ENCODE measurements at places on chromosomes 6 and 20. TPM values are rescaled to one million over a fixed set of nuclear protein-coding genes. Genes with fewer than 3 reads are reported as not detected.

The APOBEC2 gene
- 3.1 TPM for polyA plus RNA-seq

The EBF4 gene
- polyA plus RNA-seq: 0.67 TPM

DNA sequence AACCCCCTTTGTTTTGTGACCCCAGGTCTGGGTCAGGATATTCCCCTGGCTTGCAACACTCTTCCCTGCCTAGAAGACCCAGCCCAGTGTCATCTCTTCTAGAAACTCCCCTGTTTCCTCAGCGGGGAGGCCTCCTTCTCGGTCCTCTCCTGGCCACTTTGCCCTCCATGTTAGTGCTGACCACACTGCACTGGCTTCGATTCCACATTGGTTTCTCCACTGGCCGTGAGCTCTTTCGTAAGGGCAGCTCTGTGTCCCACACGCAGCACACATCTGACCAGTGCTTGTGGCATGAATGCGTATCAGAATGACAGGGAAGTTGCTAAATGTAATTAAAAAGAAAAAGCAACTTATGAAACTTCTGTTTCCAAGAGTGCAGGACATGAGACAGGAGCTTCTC lies 49.4 kb upstream of the FNDC1 start:
- no peak overlapping the region for H3K27ac ChIP-seq
- no peak overlapping the region for H3K4me3 ChIP-seq
- no peak for DNase-seq
- no peaks in the 10 kb centered on the region for H3K4me1 ChIP-seq
- H3K27me3 ChIP-seq: peaks cover 2% of the 10 kb centered on the region

DNA sequence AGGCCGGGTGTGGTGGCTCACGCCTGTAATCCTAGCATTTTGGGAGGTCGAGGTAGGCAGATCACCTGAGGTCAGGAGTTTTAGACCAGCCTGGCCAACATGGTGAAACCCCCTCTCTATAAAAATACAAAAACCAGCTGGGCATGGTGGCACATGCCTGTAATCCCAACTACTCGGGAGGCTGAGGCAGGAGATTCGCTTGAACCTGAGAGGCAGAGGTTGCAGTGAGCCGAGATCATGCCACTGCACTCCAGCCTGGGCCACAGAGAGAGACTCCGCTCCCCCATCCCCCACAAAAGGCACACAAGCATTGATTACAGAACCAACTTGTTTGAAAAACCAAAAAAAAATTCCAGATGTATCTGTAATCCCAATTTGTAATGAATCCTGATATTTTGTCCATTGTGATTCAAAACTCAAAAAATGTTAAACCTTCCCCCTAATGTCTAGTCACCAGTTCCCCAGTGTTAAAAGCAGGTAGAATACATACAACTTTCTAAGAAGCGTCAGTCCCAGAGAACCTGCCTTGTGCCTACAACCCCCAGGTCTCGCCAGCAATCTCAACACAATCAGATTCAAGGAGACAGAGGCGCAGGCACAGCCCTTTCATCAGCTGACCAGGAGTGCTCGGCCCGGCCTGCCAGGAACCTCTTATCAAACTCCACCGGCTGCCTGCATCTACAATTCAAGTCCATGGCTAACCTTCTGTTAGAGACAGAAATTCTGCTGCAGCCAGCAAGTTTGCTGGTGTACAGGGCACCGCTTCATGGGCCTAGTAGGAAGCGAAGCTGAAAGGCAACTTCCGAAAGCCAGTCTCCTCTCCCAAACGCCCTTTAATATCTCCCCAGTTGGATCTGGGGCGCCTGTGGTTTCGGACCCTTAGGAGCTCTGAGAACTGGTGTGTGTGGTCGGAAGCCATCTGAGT lies 2.1 kb downstream of the EZR start:
- H3K4me1 ChIP-seq: peaks cover 9% of the 10 kb centered on the region
- no peaks in the 10 kb centered on the region for H3K27me3 ChIP-seq
- H3K4me3 ChIP-seq: peak overlapping the region; percentile 95
- DNase-seq: peak; percentile 79
- peak overlapping the region; percentile 98 for H3K27ac ChIP-seq
- peaks cover 38% of the 10 kb centered on the region for H3K36me3 ChIP-seq

GRCh38 chr20:48624315-48625020 lies 203.3 kb downstream of the PREX1 start:
- H3K4me1 ChIP-seq: no peaks in the 10 kb centered on the region
- H3K27ac ChIP-seq: no peak overlapping the region
- H3K36me3 ChIP-seq: peaks cover 2% of the 10 kb centered on the region
- no peaks in the 10 kb centered on the region for H3K27me3 ChIP-seq
- no peak for DNase-seq

DNA sequence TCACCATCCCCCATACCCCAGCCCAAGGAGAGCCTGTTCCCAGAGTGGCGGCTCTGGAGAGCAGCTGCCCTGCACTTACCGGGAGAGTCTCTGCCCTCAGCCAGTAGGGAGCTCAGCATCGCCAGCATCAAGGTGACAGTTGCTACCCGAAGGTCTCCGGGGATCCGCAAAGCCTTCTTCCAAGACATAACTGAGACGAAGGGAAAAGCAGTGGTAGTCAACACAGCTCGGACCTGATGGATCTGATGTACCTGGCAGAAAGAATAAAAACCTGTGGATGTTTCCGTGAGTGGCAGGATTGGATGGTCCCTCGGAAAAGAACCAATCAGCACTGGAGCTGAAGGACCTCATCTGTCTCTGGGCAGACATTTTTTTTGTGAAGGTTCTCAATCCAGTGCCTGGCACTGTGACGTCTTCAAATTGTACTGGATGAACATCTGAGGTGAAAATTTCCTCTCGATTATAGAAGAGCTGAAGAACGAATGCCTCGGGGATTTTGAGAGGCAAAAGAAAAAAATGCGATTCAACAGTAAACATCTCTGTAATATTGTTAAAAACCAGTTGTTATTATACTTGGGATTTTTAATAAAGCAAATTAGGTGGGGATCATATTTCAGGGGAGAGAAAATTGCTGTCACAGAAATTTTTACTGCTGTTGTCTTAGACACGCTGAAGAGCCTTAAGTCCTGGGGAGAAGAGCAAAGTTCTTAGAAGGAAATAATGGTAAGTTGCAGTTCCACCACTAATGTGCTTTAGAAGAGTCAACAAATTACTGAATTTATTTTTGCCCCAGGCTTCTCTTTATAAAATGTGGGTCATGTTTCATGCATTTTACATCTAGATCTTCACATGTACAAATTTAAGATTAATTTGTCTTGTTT lies at the start of gene HLA-DQB1:
HLA-DQB1 (minus strand) TSS at position 238 of the 881 bp plus-strand sequence; CDS start at position 188, 50 bp downstream.
- H3K36me3 ChIP-seq: peaks cover 2% of the 10 kb centered on the region
- H3K4me3 ChIP-seq: peak within 1 kb of the TSS; percentile 84
- H3K27ac ChIP-seq: peak within 1 kb of the TSS; percentile 99
- peak; percentile 95 for DNase-seq
- peaks cover 6% of the 10 kb centered on the region for H3K27me3 ChIP-seq
